GM10248 (cell line): ENCODE measurements at places on chromosomes 11 and 22.

GRCh38 chr22:45435544-45436139, 22.1 kb downstream of the RIBC2 start:
- peak; percentile 86 for DNase-seq

DNA sequence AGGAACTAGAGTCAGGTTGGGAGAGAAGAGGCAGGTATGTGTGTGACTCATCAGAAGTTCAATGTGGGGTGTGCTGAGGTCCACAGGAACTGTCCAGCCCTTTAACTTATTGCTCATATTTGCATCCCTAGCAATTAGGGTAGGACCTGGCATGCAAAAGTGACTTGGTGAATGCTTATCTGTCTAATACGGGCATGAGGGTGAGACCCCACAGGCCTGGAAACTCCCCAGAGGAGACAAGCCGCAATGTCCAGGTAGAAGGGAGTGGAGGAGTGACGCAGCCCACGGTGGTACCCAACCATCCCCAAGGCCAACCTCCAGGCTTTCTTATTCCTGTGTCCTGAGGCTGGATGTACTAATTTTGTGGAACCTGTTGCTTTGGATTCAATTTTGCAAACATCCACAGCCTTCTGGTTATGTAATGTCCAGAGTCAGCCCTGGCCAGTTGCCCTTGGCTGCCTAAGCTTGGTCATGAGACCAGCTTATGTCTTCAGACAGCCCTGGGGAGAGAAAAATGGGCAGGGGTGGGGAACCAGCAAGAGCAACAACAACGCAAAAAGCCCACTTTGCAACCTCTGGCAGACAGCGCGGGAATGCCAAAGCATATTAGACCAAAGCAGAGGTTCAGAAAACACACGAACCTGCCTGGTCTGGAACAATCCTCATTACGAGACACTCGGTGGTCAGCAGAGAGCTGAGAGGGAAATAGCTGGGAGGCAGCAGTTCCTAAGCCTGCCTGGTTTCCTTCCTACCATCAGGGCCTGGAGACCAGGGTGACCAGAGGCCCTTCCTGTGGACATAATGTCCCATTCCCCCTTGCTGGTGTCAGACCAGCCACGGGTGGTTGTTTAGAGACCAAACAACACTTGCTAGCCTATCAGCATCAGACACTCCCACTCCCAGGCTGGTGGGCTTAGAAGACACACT, 49.3 kb downstream of the TIMP3 start:
- no peak for DNase-seq

- no peak for DNase-seq
These were observed at the start of gene MS4A5 for GRCh38 chr11:60429272-60429671. Gene MS4A5 (plus strand): TSS chr11:60429572. CDS start chr11:60429675, 103 bp downstream.

DNA sequence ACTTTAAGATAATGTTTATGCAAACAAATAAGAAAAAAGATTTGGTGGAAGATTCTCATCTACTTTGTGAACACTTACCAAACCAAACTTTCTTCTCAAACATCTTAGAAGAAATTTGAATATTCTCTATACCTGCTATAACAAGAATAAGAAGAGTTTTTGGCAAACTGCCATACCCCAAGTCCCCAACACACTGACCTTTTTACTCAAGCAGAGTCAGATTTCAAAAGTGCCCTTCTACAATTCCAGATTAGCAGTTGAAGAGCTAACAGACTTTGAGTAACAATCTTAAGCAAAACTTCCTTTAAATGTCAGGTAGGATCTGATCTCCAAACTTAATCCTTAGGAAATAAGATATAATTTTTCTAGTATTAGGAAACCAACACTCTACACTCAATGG, 33.9 kb downstream of the TSG101 start:
- no peak for DNase-seq

GRCh38 chr11:58494101-58494500, 13.8 kb downstream of the OR5B21 start:
- no peak for DNase-seq

GRCh38 chr11:8987446-8987845, 16.4 kb downstream of the NRIP3 start:
- no peak for DNase-seq

- no peak for DNase-seq
These were observed 40.1 kb downstream of the DGCR2 start for GRCh38 chr22:19082101-19082500.

- DNase-seq, result no peak
These were observed 408.3 kb downstream of the ETS1 start for GRCh38 chr11:128179039-128179438.

DNA sequence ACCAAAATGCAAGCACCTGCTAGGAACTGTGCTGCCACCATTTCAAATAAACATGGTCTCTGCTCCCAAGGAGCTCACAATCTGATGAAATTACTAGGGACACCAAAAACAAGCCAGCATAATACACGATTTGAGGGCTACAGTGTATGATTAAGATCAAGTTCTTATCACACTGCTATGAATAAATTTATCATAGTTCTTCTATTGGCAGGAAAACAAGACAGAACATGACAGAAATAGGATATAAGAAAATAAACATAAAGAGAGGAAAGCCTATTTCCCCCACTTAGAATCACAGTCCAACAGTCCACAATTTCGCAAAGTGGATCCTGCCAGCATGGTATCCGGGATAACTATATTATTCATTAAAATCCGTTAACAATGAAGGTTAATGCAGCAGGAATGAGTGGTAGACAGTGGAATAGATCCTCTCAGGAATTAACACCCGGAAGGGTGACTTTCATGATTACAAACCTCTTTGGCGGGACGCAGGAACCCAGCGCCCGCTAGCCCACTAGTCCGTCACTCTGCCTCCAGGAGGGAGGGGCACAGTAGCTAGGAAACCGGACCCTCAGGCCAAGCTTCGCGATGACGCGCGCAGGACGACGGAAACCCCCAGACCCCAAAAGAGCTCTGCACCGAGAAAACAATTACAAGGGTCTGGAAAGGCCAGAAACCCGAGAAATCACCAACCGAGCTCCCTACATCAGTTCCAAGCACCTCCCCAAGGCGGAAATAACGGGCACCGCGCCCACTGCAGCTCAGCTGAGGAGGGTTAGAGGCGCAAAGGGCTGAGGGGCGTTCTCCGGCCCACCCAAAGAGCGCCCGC, 607 bp downstream of the CCDC82 start:
- DNase-seq, result no peak

- peak; percentile 26 for DNase-seq
These were observed 262.5 kb downstream of the DCDC1 start for GRCh38 chr11:31106968-31107576.

DNA sequence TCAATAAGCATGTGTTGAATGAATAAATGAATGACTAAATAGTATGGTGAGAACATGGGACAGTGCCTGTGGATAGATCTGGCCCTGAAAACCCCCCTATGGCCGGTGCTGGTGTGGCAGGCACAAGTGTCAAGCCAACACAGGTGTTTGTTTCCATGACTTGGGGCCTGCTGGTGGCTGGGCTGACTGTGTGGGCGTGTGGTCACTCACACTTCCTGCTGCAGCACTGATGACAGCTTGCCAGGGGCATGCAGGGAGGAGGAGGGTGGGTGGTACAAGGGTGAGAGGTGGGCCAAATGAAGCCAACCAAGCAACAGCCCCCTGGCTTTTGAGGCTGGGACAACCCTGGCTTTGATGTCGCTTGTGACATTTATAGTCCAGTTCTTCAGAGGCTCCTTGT, 30.3 kb upstream of the ABCC8 start:
- peak; percentile 53 for DNase-seq

DNA sequence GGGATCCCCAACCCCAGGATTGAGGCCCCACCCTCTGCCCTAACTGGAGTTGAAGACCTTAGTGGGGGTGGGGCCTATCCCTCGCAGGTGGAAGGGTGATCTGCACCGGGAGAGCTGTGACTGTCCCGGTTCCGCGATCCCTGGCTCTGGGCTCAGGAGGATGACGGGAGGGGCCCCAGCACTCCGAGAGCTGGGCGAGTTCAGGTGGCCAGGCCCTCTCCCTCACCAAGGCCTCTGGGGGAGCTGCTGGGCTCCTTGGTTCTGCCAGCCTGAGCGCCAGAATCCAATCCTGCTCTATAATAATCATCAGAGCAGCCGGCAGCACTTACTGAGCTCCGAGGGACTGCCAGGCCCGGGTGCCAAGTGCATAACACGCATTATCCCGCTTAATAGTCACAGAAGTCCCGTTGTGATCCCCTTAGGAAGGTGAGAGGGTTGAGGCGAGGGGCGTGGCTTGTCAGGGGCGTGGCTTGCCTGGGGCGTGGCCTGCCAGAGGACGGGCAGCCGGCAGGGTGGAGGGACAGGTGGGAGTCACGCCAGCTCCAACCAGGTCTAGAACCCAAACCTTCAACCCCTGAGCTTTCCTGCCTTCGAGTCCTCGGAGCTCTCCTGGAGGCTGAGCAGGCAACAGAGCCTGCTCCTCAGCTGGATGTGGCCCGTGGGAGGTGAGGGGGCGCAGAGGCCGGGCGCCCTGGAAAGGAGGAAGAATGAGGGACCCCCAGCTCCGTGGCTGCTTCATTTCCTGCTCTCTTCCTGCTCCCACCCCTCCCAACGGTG, 7.3 kb upstream of the SYT7 start:
- DNase-seq, result peak; percentile 58

GRCh38 chr22:47107431-47107830, 345.0 kb downstream of the TBC1D22A start:
- no peak for DNase-seq

DNA sequence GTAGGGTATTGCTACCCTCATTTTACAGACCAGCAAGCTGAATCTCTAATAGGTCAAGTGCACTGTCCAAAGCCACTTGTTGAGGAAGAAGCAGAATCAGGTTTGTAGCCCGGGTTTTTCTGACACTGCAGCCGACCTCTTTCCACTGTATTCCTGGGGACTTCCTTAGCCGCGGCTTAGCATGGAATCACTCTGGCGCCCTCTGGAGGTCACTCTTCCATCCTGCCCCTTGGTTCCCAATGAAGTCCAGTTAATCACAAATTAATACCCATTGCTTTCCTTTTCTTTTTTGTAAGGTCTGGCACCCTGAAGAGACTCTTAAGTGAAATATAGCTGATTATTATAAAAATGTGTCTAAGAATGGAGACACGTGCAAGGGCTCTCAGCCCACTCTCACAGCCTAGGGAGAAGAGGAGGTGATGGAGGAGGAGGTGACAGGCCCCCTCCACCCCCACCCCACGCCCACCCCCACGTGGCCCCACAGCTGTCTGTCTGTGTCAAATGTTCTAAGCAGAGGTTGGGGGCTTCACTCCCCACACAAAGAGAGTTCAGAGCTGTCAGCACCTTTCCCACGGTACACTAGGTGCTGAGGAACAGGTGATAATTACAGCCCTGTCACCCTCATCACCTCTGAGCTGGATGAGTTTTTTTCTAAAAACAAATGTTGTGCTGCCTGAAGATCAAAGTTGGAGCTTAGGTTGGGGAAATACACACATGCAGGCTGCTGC, 57.7 kb upstream of the DRD2 start:
- DNase-seq, result peak; percentile 69

- peak; percentile 39 for DNase-seq
These were observed 741 bp upstream of the MTA2 start for GRCh38 chr11:62602141-62603071.

GRCh38 chr22:24205438-24206195, 24.3 kb downstream of the SUSD2 start:
- no peak for DNase-seq

DNA sequence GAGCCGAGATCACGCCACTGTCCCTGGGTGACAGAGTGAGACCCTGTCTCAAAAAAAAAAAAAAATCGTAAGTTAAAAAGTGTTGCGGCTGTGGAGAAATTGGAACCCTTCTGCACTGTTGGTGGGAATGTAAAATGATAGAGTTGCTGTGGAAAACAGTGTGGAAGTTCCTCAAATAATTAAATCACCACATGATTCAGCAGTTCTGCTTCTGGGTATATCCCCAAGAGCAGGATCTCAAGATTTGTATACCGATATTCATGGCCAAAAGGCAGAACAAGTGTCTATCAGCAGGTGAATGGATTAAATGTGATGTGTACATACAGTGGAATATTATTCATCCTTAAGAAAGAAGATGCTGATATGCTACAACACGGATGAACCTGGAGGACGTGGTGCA, 3.8 kb downstream of the SELENOO start:
- no peak for DNase-seq

- DNase-seq, result peak; percentile 39
These were observed 20.8 kb upstream of the ZBED5 start for GRCh38 chr11:10878408-10879214.

DNA sequence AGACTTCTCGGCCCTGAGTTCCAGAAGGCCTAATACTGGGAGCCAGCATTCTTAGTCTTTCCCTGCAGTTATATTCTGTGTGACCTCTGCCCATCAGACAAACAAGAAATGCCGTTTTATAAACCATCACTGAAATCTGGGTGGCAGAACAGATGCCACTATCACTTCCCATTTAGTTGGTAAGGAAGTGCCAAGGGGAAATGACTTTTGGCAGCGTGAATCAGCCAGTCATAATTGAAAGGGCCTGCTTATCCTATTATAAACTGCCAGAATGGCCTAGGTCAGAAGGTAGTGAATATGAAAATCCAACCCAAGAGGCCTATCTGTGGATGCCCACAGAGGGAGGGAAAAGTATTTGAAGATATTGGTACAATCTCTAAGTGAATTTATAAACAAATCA, 646.8 kb upstream of the CCDC90B start:
- DNase-seq, result no peak

DNA sequence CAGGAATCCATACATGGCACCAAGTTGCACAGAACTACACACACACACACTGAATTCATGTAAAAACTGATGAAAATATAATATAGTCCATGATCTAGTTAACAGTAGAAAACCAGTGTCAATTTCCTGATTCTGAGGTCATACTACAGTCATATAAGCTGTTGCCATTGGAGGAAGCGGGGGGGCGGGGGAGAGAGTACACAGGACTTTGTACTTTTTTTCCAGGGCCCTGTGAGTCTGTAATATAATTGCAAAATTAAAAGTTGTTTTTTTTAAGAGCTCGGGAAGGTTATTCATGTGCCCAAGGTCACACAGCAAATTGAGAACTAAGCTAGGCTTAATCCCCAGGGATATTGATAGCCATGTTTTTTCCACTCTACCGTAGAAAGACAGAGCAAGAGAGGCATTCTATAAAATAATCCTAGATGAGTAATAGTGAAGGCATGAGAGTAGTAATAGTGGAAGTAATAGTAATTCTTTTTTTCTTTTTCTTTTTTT, 312.3 kb downstream of the MN1 start:
- DNase-seq, result no peak

GRCh38 chr11:9250139-9250582, 15.0 kb downstream of the DENND5A start:
- DNase-seq, result peak; percentile 65

DNA sequence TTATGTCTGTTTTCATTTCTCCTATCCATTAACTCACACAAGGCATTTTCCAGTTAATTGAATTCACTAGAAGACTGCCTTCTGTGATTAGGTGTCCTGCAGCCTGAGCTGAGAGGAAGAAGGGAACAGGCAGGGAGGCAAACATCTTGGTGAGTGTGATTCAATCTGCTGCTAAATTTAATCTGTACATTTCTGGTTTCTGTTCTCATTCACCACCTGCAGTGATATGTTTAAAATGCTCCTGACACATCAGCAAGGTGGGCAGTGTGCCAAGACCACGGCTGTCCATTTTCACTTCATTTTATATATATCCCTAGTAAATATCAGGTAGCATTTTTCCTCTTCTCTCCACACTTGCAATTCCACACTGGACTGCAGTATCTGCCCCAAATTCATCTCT, 416.5 kb downstream of the TMEM135 start:
- DNase-seq, result no peak
